Omental fat pad (tissue), 4 donors: ENCODE measurements at places on chromosomes 11 and 22. TPM values are rescaled to one million over a fixed set of nuclear protein-coding genes. Genes with fewer than 3 reads are reported as not detected.

SAA4 gene
- 3.2 TPM for total RNA-seq

OR4C16 gene
- not detected for total RNA-seq

GDPD4 gene
- total RNA-seq, result not detected

SULT4A1 gene
- not detected for total RNA-seq

IGLL5 gene
- 1.4 TPM for total RNA-seq

OR4D5 gene
- not detected for total RNA-seq

GRM5 gene
- not detected for total RNA-seq

ACCS gene
- total RNA-seq, result 38.0 TPM

CYP2D6 gene
- 0.60 TPM for total RNA-seq

GRIA4 gene
- total RNA-seq, result not detected

ELFN2 gene
- total RNA-seq, result not detected

PANX2 gene
- total RNA-seq, result 1.8 TPM

C11orf91 gene
- total RNA-seq, result not detected

VPS51 gene
- total RNA-seq, result 197 TPM

IFITM10 gene
- total RNA-seq, result 0.79 TPM

SYCE3 gene
- not detected for total RNA-seq

CASP1 gene
- 28.2 TPM for total RNA-seq

MYO7A gene
- total RNA-seq, result 19.7 TPM

MTA2 gene
- total RNA-seq, result 172 TPM

CHRM1 gene
- total RNA-seq, result not detected

TMEM138 gene
- 31.6 TPM for total RNA-seq

SLCO2B1 gene
- total RNA-seq, result 151 TPM

FOLR1 gene
- not detected for total RNA-seq

SLC29A2 gene
- total RNA-seq, result 2.7 TPM

MIOX gene
- total RNA-seq, result not detected

IL17RA gene
- 25.8 TPM for total RNA-seq

RIBC2 gene
- not detected for total RNA-seq

FZD4 gene
- total RNA-seq, result 235 TPM

CCDC81 gene
- 1.4 TPM for total RNA-seq

TOP3B gene
- 23.5 TPM for total RNA-seq

RIMBP3B gene
- total RNA-seq, result not detected

VSTM5 gene
- total RNA-seq, result not detected

CEND1 gene
- total RNA-seq, result not detected

NEFH gene
- total RNA-seq, result 1.4 TPM

GRAP2 gene
- total RNA-seq, result 1.0 TPM

FOLR2 gene
- 52.5 TPM for total RNA-seq

P2RX6 gene
- not detected for total RNA-seq

APOBEC3H gene
- total RNA-seq, result not detected

SCGB2A2 gene
- total RNA-seq, result not detected

LRRN4CL gene
- 47.6 TPM for total RNA-seq

SVIP gene
- total RNA-seq, result 4.2 TPM

OR5M11 gene
- not detected for total RNA-seq

ZBTB16 gene
- total RNA-seq, result 375 TPM

B4GALNT4 gene
- total RNA-seq, result 1.4 TPM

EHF gene
- not detected for total RNA-seq

OR2AG2 gene
- not detected for total RNA-seq
